ENCODE measurements at places on chromosomes 5 and 9.

GRCh38 chr9:137365056-137365455 lies 57.9 kb downstream of the EXD3 start:
- DNase-seq = no peak

DNA sequence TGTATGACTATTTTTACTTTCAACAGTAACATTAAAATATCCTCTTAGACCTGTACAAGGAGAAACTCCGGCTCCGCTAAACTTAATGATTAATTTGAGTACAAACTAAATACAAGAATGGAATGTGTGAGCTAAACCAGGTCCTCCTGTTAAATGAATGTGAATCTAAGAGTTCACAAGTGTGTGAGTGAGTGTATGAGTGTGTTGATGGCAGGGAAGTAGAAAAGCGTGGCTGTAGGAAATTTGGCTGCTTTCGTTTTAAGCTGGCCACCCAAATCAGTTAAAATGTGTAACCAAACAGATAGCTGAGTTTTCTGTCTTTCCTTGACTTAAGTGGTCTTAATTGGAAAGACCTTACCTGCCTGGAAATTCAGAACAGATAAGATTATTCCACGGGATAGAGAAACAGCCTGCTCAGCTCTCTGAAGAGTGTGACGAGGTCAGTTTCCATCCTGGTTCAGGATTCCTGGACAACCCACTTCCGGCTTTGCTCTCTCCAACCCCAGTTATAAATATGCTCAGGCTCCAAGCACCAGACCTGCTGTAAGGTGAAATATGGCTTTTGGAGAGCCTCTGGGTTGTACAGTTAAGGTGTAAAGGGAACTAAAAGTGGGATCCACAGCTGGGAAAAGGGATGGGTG lies 908.6 kb upstream of the EDIL3 start:
- no peak for DNase-seq

DNA sequence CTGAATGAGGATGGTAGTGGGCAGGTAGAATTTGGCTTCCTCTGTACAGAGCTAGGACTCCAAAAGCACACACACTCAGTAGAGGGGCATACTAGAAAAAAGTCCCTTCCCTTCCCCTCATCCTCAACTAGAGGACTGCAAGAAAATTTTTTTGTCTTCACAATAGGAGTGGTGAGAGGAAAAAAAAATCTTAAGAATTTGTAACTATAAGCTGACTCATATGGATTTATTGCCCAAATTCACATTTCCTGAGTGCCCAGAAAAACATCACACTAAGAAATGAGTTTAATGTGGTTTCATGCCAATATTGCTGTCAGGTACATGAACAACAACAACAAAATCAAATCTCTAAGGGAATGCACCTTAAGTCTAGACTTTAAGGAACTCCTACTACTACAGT lies 43.7 kb downstream of the RANBP6 start:
- DNase-seq = no peak

DNA sequence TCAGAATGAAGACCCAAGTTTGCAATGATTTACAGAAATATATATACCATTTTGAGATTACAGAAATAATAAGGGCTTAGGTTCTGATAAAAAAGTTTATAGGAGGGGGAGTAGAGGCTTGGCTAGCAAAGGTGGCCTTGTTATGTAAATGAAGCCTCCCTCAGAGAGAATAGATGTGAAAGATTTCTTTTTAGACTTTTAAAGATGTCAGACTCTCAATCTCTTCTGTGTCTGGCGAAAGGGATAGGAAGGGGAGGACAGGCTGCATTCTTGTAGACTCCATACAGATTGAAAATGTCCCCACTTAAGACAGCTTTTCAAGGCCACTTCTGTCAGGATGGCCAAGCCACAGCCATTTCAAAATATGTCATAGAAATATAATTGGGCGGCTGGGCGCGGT lies 63.1 kb upstream of the CLINT1 start:
- no peak for DNase-seq

DNA sequence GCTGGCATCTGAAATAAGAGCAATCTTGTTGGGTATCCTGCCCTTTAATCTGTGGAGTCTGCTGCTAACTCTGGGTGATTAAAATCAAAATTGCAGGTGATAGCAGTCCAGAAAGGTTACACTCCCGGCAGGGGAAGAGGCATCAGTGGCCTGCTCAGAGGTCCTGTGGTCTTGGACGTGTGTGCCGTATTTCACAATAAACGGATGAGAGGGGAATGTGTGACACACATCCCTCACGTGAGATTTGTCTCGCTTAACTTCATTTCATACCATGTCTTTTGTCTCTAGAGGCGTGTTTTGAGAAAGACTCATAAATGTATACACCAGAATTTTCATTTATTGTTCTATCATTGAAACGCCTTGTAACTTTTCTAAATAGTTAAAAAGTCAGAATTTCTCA lies 36.6 kb downstream of the FAM240B start:
- DNase-seq = no peak

DNA sequence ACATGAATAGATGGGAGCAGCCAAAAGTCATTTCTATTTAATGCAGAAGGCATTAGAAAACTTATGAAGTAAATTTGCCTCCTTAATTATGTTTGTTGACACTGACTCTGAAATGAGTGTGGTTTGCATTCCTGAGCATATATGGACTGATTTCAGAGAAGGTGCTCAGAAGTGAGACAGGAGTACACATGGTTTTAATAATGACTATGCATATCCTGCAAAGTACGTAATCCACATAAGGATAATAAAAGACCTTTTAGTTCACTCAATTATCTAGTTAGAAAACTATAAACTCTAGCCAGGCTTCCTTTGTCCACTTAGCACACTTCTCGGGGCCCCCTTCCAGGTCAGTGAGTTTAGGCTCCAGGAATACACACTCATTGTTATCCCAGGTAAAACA lies 75.7 kb upstream of the SNX2 start:
- DNase-seq = no peak

DNA sequence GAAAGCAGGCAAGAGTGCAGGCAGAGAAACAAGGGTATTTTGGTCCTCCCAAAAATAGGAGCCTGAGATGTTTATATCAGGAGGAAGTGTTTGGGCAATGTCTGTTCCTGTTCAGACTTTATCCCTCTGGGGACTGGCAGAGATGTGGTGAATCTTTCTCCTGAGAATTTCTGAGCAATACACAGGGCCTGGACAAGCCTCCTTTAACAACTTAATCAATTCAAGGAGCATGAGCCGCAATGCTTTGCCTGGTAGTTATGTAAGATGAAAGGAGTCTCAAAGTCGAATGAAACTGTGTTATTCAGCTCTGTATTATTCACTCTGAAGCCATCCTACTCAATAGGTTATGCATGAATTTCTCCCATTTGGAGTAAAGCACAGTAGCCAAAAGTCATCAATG lies 365.6 kb downstream of the MAN2A1 start:
- no peak for DNase-seq

Measured in NCI-H1417 (cell line).